ENCODE measurements at places on chromosomes 5 and 9.

DNA sequence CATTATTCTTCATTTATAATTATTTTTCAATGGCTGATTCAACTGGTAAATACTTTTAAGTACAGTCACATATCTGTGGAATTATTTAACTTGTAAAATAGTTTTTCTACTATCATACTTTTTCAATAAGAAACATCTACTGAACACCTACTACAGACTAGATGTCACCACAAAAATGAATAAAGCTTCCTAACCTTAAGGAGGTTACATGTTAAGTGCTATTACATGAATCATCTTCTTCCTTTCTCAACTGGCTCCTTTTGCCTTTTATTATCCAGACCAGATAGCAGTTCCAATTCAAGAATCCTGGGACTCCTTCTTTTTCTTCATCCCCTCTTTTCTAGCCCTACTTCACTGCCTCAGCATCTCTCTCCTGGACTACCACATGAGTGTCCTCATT is 4.7 kb downstream of the PGGT1B start:
- no peak for DNase-seq

DNA sequence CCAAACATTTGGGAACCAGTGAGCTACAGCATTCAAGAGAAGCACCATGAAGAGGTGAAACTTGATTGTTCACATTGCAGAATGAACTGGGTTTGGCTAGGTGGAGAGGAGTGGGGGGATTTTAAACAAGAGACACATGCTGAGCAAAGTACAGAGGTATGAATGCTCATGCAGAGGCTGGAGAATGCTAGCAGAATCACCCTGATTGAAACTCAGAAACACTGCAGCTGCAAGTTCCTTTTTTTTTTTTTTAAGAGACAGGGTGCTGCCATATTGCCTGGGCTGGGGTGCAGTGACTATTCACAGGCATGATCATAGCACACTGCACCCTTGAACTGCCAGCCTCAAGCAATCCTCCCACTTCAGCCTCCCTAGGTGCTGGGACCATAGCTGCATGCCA is 35.1 kb downstream of the DENND1A start:
- no peak for DNase-seq

GRCh38 chr9:92242260-92243136 is 51.0 kb downstream of the IARS1 start:
- DNase-seq = no peak

GRCh38 chr5:78526049-78526525 is 122.5 kb downstream of the LHFPL2 start:
- peak; percentile 55 for DNase-seq

GRCh38 chr5:74017786-74018211 is 391.8 kb downstream of the ARHGEF28 start:
- peak; percentile 89 for DNase-seq

- no peak for DNase-seq
Observed at GRCh38 chr9:36637491-36638270, 65.0 kb downstream of the MELK start.

GRCh38 chr5:54703133-54703532 is 185.6 kb downstream of the SNX18 start:
- no peak for DNase-seq

GRCh38 chr5:104186100-104186499 is 623.5 kb upstream of the NUDT12 start:
- no peak for DNase-seq

GRCh38 chr9:22010866-22011625 is 1.9 kb upstream of the CDKN2B start:
- no peak for DNase-seq

DNA sequence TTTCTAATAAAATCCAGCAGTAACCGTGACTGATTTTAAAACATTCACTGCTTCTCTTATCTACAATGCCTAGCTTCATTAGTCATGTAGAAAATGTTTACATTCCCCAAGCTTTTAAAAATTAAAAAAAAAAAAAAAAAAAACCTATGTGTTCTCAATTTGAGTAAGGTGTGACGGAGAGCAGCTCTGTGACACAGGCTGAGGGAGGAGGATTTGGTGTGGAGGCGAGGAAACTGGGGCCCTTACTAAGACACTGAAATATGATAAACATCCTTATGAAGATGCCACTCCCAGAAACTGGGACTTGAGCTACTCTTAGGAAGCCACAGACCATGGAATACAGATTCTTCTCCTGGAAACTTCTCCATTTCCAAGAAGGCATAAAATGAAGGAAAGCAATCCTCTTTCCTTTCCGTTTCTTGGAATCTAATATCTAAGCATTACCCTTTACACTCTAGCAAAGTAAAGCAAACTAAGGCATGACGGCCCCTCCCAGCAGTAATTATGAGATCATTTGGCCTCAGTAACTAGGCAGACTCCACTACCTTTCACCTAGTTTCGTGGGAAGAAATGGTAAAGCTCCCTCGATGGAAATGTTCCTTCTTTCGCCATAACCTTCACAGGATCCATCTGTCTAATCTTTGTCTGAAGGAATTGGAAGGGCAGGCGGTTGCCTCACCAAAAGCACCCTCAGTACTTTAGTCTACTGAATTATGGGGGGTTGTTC is 23.5 kb downstream of the GRAMD2B start:
- DNase-seq = peak; percentile 90

GRCh38 chr5:31343946-31344345 is 150.5 kb downstream of the CDH6 start:
- DNase-seq = peak; percentile 20

DNA sequence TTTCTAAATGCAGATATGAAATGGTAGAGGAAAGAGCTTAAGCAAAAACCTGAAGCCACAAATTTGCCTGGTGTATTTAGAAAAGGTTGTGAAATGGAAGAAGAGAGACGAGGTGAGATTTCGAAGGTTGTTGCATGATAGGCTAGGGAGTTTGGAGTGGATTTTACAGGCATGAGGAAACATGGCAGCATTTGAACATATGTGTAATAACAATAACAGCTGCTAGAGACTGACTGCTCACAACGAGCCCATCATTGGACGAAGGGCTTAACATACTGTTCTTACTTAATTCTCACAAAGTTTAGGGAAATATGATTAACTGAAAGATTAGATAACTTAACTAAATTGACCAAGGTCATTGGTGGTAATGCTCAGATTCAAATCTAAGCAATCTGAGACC is 108.1 kb downstream of the JAKMIP2 start:
- DNase-seq = no peak

DNA sequence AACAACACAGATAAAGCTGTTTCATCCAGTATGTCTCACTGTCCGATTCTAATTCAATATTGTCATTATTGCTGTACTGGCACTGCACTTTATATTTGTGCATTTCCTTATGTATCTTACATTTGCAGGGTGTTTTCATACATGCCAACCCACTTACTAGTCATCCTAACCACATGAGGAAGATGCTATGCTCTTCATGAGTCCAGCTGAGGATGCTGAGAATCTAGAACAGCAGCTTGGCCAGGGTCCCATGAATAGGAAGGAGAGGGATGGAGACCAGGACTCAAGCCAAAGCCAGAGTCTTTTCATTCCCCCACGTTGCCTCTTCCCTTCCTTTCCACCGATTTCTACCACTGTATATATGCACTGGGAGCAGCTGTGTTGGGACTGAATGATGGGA is 292.8 kb upstream of the KLF4 start:
- DNase-seq = no peak

- DNase-seq = no peak
Observed at GRCh38 chr5:137304226-137304874, 194.8 kb downstream of the SPOCK1 start.
